Stimulated activated CD8-positive, alpha-beta memory T cell treated with anti-CD3 and anti-CD28 coated beads, Interleukin-4, amount 100 ng/mL, for 1 hour (primary cell): ENCODE measurements at places on chromosomes 4 and X.
A peak's percentile ranks its signal among the peaks of the same experiment; 100 is the strongest.

GRCh38 chr4:26717332-26717731, 133.4 kb downstream of the TBC1D19 start:
- no peak for DNase-seq

- no peak for DNase-seq
Observed at GRCh38 chrX:11474576-11474975, 181.4 kb downstream of the AMELX start.

DNA sequence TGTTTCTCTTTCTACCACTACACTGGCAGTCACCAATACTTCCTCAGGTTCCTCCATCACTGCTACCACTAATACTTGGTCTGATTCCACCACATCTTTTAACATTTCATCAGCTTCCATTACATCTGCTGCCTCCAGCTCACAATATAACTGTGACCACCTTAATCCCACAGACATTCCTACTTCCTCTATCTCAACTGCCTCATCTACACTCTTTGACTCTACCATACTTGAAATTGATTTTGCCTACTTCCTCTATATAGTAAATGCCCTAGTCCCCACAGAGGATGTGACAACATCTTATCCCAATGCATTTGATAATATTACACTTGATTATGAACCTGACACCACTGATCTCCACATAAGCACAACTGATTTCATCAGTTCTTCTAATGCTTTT, 29.0 kb downstream of the OPRPN start:
- no peak for DNase-seq

DNA sequence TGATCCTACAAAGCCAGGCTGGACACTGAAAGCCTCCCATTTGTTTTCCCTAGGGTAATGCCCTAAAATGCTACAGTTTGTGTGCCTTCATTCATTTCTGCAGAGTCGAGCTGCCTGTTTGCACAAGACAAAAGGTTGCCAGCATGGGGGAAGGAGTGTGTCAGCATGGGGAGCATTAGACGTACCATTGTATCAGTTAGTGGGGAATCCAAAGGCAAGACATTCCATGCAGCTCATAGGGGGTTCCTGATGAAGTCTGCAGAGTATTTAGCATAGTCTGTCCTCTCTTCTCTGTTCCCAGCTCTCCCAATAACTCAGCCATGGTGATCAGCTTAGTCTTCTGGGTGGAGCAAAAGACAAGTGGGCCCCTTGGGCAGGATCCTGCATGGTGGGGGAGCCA, 276.9 kb upstream of the PCDH7 start:
- DNase-seq = no peak

GRCh38 chrX:41084044-41084892, 977 bp upstream of the USP9X start:
- DNase-seq = peak; percentile 100

DNA sequence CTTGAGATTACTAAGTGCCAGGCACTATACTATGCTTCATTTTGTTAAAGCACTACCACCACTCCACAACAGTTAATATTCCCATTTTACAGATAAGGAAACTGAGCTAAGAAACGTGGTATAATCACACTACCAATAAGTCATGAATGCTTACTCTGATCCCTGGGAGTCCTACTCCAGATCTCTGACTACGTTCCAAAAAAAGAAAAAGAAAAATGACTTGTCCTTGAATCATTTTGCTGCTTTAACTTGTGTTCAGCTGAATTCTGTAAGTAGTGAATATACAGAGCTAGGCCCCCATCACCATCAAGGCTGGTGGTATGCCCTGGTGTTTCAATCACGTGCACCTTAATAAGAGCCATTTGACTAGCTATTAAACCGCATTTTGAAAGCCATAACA, 39.4 kb downstream of the LDB2 start:
- DNase-seq = no peak

DNA sequence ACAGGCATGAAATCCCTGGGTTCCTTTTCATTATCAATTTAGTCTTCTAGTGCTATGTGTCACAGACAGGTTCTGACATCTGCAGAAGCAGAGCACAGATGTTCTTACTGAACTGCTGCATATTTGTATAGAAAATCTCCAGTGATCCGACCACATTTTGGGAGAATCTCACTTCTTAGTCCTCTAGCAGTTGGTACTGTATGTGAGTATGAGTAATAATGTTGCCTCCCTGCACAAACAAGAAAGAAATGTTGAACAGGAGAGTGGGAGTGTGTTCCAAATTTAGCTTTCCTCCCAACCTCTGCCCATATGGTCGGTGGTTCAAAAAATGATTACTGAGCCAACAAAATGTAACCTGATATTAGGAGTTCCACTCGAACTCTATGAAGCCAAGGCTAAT, 165.3 kb upstream of the GPC4 start:
- no peak for DNase-seq
